NCI-H1436 treated with DMSO at 0.1 percent for 48 hours (cell line): ENCODE measurements at places on chromosomes 16 and 17.

GRCh38 chr16:50530277-50531236 is 17.6 kb upstream of the NKD1 start:
- no peak for DNase-seq

GRCh38 chr17:260031-260791 is 78.8 kb upstream of the DOC2B start:
- no peak for DNase-seq

GRCh38 chr17:68310152-68310551 is 18.9 kb downstream of the ARSG start:
- DNase-seq: no peak

- no peak for DNase-seq
Observed at GRCh38 chr17:81573794-81574642, 21.9 kb upstream of the FAAP100 start.

DNA sequence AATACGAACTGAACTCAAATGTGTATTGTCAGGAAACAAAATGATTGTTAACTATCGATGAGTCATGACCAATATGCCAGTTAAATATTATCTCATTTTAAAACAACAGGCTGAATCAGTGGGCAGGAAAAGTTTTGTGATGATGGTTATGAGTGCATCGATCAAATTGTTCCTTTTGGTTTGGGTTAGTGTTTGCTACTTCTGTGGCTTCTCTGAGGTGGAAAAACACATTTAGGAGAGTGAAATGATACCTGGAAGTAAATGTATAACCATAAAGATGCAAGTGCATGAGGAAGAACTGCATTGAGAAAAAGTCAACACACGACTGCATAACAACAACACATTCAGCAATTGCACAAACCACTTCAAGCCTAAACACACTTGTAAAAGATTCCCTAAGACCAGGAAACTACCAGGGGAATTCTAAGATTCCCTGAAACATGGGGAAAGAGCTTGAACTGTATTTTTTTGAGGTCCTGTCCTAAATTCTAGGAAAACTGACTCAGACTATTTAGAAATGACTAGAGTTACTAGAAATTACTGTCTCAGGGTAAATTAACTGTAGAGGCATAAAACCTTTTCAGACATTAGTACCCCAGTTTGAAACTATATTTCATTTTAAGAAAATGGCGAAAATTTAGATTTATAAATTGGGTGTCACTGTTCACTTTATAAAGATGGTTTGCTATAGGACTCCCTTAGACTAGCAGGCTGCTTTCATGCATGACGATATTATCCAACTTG is 44.8 kb downstream of the CDYL2 start:
- DNase-seq: no peak

GRCh38 chr17:37389160-37389559 is 13.4 kb downstream of the C17orf78 start:
- no peak for DNase-seq

DNA sequence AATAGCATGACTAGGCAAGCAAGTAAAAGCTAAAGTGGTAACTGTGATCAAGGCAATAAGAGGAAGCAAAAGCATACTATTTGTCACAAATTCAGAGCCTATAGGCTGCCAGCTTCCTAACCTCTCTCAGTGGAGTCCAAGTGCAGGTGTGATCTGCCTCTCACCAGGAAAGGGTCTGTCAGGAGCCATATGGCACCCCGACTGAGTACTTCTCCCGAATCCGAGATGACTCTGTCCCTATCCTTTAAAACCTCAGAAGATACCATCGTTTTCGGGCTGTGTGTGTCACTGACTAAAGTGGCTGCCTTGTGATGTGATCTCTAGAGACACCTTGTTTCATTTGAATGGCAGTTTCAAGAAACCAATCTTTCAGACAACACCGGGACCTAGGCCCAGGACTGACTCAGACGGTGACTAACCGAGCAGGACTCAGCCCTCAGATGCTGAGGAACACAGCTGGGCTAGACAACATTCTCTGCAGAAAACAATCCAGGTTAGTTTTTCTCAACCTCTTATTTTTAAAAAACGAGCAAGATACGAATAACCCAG is 63.6 kb downstream of the SMG6 start:
- no peak for DNase-seq

GRCh38 chr17:45809499-45809898 is 25.4 kb downstream of the CRHR1 start:
- no peak for DNase-seq

- no peak for DNase-seq
Observed at GRCh38 chr16:50627419-50627818, 53.7 kb downstream of the SNX20 start.

GRCh38 chr17:81207610-81208581 is 14.9 kb downstream of the CEP131 start:
- no peak for DNase-seq
